Astrocyte of the spinal cord (primary cell): ENCODE measurements at places on chromosomes 7 and 10.

- no peak for DNase-seq
Measured at GRCh38 chr7:38855867-38856266, 53.1 kb downstream of the VPS41 start.

DNA sequence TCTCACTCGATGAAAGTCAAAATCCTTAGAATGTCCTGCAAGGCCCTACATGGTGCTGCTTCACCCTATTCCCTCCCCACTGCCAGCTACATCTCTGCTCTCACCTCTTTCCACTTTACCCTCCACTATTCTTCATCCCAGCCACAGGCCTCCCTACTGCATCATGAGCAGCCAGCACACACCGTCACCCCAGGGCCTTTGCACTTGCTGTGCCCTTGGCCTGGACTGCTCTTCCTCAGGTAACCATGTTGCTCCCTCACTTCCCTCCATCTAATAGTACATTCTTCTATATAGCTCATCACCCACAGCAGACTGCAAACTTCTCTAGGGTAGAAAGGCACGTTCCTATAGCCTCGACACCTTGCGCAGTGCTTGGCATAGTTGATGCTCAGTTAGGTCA lies 167.7 kb downstream of the SH3PXD2A start:
- DNase-seq, result no peak

DNA sequence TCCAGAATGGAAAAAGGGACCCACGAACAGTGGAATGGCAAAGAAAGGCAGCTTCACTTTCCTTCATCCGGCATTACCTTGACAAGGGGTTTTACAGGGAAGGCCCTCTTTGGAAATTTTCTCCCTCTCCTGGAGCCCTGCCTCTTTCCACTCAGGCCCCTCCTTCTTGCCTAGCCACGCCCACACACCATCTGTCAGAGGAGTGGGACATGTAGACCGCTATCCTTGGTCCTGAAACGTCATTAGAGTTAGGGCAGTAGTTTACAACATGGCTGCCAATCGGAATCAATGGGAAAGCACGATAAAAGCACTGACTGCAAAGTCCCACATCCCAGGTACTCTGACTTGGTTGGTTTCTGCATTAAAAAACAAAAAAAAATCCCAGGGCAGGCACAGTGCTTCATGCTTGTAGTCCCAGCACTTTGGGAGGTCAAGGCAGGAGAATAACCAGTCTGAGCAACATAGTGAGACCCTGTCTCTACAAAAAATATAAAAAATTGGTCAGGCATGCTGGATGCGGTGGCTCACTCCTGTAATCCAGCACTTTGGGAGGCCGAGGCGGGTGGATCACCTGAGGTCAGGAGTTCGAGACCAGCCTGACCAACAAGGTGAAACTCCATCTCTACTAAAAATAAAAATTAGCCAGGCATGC lies 96.4 kb downstream of the MARCHF5 start:
- peak; percentile 58 for DNase-seq

DNA sequence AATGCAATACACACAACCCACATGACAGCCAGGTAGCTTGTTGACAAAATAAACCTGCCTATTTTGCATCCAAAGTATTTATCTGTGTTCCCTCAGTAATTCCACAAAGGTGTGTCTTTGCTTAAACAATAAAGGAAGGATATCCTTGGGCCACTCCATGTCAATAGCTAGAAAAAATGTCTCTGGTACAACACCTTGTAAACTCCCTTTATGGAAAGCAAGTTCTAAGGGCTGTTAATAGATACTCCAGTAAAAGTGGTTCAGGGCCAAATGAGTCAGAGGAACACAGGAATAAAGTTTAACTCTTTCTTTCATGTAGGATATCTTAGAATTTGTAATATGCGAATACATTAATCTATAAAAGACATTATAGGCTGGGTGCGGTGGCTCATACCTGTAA lies 96.9 kb upstream of the LRRTM3 start:
- peak; percentile 18 for DNase-seq

GRCh38 chr7:107269790-107270189 lies 101.0 kb downstream of the HBP1 start:
- DNase-seq, result no peak

- no peak for DNase-seq
Measured at GRCh38 chr7:101450064-101450463, 87.4 kb downstream of the COL26A1 start.

DNA sequence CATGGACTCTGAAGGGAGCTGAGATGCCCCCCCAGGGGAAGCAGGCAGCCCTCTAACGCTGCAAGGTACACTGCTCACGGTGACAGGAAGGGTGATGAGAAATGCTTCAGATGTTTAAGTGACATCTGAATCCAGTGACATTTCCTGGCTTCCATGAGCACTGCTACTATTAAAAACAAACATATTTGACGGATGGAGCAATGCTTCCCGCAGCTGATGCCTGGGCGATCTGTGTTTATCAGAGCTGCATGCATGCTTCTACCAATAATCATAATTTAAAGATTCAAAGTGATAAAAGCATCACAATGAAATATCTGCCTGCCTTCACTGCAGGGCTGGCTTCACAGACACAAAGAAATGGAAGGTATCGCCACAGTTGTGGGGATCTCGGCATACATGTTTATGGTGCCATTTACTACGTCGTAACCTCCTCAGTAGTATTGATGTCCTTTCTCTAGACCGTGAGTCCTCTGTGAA lies 66.1 kb upstream of the AOAH start:
- DNase-seq, result no peak

GRCh38 chr10:74011770-74012169 lies 13.9 kb downstream of the VCL start:
- peak; percentile 92 for DNase-seq

DNA sequence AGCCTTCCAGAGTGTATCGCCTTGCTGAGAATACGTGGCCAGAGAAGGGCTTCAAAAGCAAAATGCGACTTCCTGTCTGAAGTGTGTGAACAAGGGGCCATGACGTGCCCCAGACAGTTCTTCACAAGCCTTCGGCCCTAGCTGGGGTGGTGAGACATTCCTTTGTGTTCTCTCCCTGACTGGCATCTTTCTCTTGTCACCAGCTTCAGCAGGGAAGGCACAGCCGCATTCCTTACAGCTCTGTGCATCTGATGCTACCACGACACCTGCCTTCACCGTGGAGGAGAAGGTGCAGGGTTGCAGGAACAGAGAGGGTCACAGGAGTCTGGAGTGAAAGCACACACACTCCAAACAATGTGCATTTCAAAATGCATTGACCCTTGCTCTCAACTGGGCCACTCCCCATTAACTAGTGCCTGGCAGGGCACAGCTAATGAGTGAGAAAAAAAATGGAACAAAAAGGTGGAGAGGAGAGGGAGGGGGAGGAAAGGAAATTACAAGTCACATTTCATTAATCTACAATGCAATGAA lies 93.4 kb downstream of the GPR26 start:
- DNase-seq, result no peak

GRCh38 chr7:130823060-130823459 lies 89.1 kb upstream of the KLF14 start:
- DNase-seq, result no peak

DNA sequence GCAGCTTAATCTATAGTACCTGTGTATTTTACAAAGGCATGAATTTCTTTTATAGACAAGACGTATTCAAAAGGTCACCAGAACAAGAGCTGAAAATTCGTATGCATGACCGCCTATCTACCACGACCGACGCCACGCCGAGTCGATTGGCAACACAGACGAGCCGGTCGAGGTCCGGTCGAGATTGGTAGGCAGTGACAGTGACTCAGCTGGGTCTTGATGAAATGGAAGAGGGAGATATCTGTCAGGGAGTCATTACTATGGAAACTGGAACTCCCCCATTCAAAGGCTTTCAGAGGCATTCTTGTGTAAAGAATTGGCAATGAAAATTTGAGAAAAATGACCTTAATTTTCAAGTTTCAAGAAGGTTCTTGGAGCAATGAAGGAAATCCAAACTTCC lies 2.1 kb downstream of the ATP5MK start:
- DNase-seq, result no peak

DNA sequence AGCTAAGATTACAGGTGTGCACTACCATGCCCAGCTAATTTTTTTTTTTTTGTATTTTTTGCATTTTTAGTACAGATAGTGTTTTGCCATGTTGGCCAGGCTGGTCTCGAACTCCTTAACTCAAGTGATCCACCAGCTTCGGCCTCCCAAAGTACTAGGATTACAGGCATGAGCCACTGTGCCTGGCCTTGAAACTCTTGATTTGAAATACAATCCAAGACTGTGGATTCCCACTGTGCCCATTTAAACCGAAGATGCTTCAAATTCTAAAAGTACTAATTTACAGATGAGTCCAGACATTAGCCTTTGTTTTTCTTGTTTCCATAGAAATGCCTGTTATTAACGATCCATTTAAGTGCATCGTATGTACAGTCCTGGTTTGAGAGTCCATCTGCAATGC lies 130.9 kb downstream of the CACNA2D1 start:
- no peak for DNase-seq

DNA sequence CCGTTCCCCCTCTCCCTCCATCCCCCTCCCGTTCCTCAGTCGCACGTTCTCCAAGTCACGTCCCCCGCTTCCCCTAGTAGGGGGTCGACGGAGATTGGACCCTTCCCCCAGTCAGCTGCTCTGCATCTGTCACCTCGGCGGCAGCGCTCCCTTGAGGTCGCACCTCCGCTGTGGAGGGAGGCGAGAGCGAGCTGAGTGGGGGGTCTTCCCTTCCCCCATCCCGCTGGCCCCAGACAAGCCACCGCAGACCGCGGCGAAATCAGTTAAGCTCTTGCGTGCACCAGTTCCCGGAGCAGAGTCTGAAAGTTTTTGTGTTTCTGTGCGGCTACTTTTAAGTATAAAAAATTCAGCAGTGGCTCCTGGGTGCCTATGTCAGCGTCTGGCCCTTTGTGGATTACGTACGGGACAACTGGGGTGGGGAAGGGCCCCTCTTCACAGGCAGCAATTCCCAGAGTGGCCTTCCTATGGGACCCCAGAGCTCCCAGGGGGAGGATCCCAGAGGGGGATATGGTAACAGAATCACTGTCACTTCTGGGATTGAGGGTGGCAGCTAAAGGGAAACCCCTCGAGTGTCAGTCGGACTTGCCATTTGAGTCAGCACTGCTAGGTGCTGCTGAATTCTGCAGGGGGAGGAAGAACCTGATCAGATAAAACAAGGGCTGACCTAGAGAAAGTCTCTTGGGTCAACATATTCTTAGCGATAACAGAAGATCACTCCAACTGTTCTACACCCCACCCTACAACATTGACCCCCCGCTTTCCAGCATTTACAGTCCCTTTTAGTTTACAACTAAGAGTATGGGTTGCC lies 12.5 kb upstream of the DDIT4 start:
- DNase-seq, result no peak

- no peak for DNase-seq
Measured at GRCh38 chr10:10587744-10588393, 429.8 kb upstream of the CELF2 start.

DNA sequence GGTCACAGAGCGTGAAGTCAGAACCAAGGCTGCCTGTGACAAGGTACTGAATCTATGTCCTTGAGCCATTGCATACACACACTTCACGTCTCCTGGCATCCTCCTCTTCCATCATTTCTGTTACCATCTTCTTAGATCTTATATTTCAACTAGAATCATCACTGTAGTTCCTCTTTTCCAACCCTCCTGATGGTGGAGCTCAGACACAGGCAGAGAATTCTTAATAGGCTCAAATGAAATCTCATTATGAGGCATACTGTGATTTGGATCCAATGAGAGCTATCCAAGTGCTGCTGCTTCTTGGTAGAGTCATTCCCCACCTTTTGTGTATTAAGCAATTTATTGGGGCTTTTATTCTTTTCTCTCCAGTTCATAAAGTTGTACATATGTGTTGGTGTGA lies 113.2 kb downstream of the CALCR start:
- no peak for DNase-seq

DNA sequence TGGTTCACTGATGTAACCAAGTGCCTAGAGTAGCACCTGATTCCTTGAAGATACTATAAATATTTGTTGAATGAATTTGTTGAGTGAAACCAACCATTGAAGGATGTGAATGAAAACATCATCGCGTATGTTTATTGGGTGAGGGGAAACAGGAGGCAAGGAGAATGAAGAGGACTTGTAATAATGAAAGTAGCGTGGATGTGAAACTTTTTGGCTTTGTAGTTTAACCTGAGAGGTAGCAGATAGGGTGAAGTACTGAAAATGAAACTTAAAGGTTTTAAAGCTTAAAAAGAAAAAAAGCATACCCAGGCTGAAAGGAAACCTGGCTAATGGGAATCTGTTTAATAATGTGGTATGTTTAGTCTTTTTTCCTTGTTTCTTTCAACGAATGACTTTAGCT lies 5.2 kb downstream of the CCNY start:
- no peak for DNase-seq

DNA sequence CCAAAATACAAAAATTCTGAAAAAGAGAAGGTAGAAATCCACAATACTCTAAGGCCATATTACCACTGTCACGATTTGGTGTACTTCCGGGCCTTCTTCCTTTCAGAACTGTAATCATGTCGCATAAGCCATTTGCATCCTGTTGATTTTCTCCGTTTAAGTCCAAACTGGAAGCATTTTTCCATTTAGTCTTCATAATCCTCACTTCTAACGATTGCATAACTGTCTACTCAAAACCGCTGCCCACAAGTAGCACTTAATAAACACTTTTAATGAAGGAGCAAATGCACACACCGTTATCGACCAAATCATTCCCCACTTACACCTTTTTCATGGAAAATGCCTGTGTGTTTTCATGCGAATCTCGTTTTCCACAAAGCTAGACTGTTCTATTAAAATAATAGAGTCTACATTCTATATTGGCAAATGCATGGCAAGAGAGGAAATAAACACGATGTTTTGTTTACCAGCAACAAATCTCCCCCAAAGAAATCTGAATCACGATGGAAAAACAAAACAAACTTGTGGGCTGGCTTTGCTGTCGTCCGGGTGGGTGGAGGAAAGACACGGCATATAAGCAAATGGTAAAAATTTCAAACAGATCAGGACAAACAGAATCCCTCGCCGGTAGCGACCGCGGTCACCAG lies 1.0 kb downstream of the ATE1 start:
- DNase-seq, result peak; percentile 16

GRCh38 chr10:28202941-28203352 lies 99.9 kb downstream of the MPP7 start:
- no peak for DNase-seq
